Smooth muscle cell of the coronary artery (primary cell): ENCODE measurements at places on chromosomes 16 and 17. TPM values are rescaled to one million over a fixed set of nuclear protein-coding genes. Genes with fewer than 3 reads are reported as not detected.

Gene ADAM11
- 0.23 and 1.4 TPM in 2 replicates for total RNA-seq

Gene SLC9A5
- 0.23 and 1.5 TPM in 2 replicates for total RNA-seq

Gene IL21R
- under 0.01 and 1.9 TPM in 2 replicates for total RNA-seq

Gene HS3ST2
- total RNA-seq, result not detected in 2 replicates
